ENCODE measurements at places on chromosomes 2 and 18.
A peak's percentile ranks its signal among the peaks of the same experiment; 100 is the strongest.

DNA sequence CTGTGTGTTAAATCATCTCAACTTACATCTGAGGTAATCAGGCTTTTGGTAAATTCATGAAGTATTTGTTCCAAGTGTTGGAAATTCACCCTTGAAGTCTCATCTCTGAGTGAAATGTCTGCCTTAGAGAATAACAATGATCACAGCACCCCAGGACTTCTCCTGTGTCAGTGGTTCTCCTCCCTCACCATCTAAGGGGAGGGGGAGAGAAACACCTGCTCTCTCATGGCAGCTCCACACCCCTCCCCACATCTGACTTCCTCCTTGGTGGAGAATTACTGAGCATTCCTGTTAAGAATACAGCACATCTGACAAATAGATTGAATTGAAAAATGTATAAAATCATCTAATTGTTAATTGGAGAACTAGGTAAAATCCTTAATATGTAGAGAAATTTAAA lies 532.1 kb downstream of the RNF144A start:
- no peak for DNase-seq

DNA sequence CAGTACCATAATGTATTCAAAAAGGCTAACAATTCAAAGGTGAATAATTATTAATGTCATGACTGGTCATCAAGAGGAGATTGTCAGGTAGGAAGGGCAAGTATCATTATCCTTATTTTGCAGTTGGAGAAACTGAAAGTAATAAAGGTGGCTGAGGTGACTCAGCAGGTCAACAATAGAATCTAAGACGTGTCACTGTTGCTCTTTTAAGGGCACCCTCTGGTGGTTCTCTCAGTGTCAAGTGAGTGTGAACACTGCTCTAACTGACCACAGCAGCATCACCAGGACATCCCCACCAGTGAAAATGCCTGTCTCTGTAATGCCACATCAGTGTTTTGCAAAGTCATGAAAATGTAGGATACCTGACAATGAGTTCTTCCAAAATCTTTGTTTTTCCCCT lies 69.7 kb downstream of the DCC start:
- DNase-seq: no peak

- DNase-seq: no peak
Measured at GRCh38 chr2:224058048-224058775, 19.1 kb upstream of the SERPINE2 start.

DNA sequence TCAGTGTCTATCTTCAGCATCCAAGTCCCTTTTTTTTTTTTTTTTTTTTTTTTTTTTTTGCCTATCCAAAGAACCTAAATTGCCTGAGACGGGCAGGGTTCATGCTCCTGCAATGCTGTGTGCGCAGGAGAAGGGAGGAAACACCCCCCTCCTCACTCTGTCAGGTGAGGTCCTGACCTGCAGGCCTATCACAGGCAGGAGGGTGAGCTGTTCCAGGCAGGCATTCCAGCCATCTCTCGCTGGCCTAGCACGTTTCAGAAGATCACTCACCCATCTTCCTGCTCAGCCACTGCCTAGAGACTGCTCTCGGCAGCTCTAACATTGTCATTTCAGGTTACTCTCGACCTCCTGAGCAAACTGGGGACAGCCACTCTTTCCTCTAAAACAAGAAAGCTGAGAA lies 48.4 kb upstream of the LAPTM4A start:
- DNase-seq: no peak

GRCh38 chr2:4358837-4359236 lies 655.5 kb downstream of the DCDC2C start:
- no peak for DNase-seq

DNA sequence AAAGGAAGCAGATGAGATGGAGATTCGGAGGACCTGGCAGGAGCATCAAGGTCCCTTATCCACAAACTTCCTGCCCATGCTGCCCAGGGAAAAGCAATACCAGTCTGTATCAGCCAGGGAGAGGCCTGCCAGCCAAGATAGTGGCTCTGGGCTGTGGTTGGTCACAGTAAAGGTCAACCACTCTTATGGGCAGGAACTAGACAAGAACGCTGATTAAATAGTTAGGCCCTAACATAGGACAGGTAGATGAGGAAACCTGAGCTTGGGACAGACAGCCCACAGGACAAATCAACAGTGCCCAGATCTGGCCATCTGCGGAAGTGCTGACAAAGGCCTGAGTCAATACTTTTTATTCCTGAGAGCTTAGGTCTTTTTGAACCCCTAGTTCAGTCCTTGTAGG lies 10.7 kb downstream of the PSTPIP2 start:
- peak; percentile 71 for DNase-seq

GRCh38 chr2:26725521-26725820 lies 32.9 kb downstream of the KCNK3 start:
- DNase-seq: no peak

DNA sequence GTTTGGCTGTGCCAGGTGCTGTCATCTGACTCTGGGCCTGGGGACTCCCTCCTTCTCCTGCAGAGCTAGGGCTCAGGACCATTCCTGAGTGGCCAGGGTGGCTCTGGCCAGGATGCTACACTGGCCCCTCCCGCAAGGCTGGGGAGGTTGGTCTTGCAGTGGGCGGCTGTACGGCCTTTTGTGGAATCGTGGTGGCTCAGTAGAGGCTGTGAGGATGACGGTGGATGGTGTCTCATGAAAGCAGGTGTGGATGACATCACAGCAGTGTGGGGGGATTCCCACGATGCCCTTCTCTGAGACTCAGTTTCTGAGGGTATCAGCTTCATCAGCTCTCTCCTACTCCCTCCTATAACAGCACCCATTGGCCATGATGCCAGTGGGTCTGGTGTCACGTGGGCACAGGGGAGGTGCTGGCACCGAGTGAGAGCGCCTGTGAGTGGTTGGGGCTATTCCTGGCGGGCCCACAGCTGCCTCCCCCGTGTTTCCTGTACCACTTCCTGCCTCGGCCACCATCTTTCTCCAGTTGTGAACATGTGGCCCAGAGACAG lies 144.2 kb upstream of the HDAC4 start:
- no peak for DNase-seq

GRCh38 chr2:172957734-172958133 lies 117.9 kb upstream of the MAP3K20 start:
- no peak for DNase-seq

- DNase-seq: peak; percentile 43
Measured at GRCh38 chr2:135798762-135799161, 38.2 kb downstream of the LCT start.

DNA sequence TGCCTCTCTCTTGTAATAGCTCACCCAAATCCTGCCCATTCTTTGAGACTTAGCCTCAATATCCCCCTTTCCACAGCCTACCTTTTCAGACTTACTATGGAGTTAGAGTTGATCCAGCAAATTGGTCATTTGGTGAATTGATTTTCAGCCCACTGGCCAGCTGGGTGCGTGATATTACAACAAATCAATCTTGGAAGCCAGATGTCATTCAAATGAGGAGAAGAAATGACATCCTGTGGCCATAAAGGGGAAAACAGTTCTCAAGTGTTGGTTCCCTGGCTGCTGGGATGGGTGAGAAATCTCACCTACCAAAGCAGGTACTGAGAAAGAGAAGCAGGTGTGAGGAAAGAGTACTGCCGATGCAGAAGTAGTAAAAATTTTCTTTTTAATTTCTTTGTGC lies 36.7 kb upstream of the FOXI3 start:
- DNase-seq: no peak

DNA sequence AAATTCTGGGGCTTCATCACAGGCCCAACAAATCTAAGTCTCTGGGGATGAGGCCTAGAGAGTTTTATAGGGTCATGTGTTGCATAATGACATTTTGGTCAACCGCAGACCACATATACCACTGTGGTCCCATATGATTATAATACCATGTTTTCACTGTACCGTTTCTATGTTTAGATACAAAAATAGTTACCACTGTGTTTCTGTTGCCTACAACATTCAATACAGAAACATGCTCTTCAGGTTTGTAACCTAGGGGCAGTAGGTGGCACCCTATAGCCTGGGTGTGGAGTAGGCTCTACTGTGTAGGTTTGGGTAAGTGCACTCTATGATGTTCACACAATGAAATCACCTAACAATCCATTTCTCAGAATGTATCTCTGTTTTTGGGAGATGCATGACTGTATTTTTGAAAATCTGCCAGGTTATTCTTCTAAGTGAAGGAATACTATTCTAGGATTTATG lies 485.2 kb downstream of the PTPRM start:
- DNase-seq: peak; percentile 2

GRCh38 chr18:40935423-40935822 lies 1019.6 kb upstream of the PIK3C3 start:
- peak; percentile 68 for DNase-seq

GRCh38 chr2:58553937-58554336 lies 312.8 kb upstream of the FANCL start:
- DNase-seq: peak; percentile 13

DNA sequence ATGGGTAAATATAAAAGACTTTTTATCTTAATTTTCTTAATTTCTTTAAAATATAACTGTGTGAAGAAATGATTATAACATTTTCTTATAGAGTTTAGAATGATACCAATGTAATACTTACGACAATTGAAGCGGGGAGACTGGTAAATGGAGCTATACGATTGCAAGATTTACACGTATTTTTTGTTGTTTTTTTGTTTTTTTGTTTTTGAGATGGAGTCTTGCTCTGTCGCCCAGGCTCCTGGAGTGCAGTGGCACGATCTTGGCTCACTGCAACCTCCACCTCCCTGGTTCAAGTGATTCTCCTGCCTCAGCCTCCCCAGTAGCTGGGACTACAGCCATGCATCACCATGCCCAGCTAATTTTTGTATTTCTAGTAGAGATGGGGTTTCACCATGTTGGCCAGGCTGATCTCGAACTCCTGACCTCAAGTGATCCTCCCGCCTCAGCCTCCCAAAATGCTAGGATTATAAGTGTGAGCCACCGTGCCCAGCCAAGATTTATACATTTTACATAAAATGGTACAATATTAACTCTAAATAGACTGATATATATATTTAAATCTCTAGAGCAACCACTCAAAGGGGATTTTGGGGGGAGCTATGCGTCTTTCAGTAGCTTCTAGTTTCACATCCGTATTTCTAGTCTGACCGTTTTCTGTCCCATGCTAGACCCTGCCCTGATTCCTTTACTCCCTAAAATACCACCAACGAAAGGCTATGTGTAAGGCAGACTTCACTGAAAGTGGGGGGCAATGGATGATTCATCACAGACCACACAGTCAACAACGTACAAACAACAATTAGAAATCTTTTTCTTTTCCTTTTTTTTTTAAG lies 28.2 kb upstream of the ATG16L1 start:
- no peak for DNase-seq

GRCh38 chr18:45980229-45980628 lies 13.1 kb upstream of the EPG5 start:
- peak; percentile 55 for DNase-seq

GRCh38 chr18:12399231-12399630 lies 8.5 kb upstream of the PRELID3A start:
- no peak for DNase-seq

GRCh38 chr2:162318328-162319180 lies at the start of gene IFIH1:
TSS of gene IFIH1 (minus strand) at chr2:162318684. CDS start at chr2:162318307, 377 bp downstream.
- peak; percentile 94 for DNase-seq

DNA sequence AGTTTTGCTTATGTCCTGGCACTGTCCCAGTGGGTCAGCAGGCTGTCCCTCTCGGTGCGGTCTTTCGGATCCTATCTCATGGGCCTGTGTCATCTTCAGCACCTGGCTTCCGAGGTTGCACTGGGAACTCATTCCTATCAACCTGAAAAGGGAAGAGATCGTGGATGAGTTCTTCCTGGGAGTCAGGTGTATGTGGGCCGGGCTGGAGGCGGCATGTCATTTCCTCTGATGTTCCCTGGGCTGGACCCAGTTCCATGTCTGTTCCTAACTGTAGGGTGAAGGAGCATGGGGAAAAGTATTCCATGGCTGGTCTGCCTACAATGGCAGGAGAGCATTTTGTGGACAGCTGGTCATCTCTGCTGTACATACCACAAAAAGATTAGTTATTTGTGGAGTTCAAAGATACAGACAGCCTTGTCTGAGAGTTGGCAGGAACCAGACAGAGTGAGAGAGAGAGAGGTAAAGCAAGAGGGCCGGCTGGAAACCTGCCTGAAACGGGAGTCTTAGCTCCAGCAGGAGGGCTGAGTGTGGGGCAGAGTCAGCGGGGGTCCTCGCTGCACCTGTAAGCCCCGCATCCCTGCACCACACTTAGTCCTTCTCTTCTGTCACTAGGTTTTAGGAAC lies 25.2 kb downstream of the FAM228A start:
- no peak for DNase-seq

DNA sequence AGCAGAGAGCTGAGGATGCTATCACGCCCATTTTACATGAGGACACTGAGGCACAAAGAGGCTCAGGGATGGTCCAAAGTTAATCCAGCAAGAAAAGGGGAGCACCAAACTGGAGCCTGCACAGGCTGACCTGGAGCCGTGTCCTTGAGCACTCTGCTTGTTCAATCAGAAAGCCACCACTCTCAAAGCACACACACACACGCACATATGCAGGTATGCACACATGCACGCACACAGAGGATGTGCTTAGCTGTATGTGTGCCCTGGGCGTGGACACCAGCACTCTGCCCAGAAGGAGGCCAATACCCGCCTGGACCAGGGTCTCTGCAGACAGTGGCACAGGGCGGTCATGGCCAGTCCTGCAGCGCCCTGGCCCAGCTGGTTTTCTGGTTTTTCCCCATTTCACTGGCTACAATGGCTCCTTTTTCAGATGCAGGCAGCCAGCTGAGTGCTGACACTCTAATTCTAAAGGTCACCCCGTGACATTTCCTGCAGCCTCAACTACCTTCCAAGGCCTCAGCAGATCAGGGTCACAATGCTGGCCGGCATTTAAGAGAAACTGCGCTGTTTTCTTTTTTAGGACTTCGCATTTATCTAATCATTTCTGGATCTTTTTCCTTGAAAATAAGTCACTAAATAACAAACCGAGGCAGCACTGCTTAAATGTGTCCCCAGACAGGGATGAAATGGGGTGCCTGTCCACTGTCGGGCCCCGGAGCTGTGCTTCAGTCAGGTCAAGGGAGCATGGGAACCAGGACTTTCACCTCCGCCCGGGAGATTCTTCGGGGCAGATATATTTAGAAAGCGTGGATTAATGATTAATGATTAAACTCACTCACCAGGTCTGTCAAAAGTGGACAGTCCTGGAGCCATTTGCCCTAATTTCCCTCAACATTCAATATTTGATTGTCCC lies 104.5 kb downstream of the HDAC4 start:
- no peak for DNase-seq

DNA sequence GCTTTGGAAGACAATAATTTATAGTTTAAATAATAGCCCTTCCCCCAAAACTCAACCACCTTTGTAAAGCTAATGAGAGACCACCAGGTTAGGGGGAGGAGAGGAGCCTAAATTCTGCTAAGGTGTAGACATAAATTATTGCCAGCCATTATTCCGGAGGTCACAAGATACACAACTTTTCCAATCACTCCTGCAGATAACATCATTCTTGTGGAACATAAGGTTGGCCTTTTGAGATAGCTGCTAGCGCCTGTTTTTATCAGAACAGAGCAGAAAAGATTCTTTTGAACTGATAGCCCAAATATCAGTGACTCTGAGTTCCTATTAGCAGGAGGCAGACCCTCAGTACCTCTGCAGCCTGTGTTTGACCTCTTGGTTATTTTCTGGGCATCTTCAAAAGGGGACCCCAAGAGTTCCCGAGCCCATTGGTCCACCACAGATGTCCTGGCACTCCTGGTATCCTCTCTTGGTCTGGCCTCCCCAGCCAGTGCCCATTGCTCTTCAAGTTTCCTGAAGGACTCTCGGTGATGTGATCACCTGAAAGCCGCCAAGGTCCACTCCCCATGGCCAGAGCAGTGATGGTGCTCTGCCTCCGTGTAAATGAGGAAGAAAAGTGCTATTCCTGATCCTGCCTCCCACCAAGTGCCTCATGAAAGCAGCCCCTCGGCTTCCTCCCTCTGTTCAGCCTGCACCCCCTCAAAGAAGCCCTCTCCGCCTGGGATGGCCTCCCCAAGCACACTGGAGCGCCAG lies 38.5 kb upstream of the LAPTM4A start:
- DNase-seq: no peak
